ENCODE measurements at places on chromosomes 3 and 15. TPM values are rescaled to one million over a fixed set of nuclear protein-coding genes. Genes with fewer than 3 reads are reported as not detected.
A peak's percentile ranks its signal among the peaks of the same experiment; 100 is the strongest.

DNA sequence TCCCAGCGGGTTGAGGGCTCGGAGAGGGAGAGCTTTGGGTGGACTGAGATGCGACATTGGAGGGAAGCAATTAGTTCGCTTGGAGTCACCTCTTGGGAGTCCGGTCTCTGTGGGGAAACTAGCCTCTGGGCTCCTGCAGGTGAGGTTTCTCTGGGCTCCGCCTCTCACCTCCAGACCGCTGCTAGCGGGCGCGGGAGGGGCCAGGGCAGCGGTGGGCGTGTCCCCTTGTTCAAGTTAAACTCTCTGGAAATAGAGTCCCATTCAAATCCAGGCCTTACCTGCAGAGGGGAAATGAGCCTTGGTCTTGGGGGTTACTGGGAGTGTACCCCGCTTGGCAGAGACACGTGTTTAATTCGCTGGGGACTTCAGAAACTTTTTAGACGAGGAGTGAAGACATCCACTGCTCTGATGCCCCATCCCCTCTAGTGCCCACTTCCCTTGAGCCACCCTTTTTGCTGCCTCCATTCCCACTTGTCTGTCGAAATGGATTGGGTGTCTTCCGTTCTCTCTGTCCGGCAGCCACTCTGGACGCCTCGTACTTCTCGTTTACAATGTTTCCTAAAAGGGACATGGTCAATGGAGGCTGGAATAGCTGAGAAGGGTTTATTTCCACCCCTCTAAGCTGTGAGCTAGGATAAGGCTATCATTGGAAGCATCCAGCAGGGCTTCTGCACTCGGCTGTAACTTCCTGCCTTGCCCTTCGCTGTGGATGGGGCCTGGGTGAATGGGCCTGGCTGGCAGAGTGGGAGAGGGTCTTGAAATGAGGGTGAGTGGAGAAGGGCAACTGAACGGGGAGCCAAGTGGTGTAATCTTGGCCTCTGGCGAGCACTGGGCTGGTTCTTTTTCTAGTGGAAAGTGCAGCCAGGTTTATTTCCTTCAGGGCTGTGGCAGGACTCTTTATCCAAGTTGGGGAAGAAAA lies 1.1 kb downstream of the MITF start:
- H3K27ac ChIP-seq = peak overlapping the region; percentile 74
- no peaks in the 10 kb centered on the region for H3K36me3 ChIP-seq
- peak overlapping the region; percentile 89 for H3K4me3 ChIP-seq
- H3K4me1 ChIP-seq = peaks cover 14% of the 10 kb centered on the region
- H3K27me3 ChIP-seq = no peaks in the 10 kb centered on the region

GRCh38 chr3:12706504-12707253 lies 42.8 kb upstream of the RAF1 start:
- H3K27me3 ChIP-seq = no peaks in the 10 kb centered on the region
- no peak overlapping the region for H3K4me3 ChIP-seq
- H3K36me3 ChIP-seq = no peaks in the 10 kb centered on the region
- DNase-seq = peak; percentile 36
- H3K4me1 ChIP-seq = no peaks in the 10 kb centered on the region
- H3K27ac ChIP-seq = no peak overlapping the region

DNA sequence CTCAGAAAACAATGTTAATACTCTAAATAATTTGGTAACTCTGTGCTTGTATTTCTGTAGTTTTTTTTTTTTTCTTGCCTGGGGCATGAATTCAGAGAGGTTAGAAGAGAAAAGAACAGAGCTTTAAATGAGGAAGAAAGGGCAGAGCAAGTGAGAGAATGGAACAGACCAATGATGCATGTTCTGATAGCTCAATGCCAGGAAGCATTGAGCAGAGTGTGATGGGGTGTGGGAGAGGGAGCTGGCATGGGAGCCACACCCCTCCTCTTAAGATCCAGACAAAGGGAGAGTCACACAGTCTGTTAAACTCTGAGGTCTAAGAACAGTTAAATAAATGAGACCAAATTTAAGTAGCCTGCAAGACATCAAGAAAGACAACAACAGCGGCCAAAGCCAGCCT lies 538.6 kb downstream of the TUSC7 start:
- H3K36me3 ChIP-seq = no peaks in the 10 kb centered on the region
- no peak overlapping the region for H3K4me3 ChIP-seq
- no peaks in the 10 kb centered on the region for H3K27me3 ChIP-seq
- H3K27ac ChIP-seq = no peak overlapping the region

DNA sequence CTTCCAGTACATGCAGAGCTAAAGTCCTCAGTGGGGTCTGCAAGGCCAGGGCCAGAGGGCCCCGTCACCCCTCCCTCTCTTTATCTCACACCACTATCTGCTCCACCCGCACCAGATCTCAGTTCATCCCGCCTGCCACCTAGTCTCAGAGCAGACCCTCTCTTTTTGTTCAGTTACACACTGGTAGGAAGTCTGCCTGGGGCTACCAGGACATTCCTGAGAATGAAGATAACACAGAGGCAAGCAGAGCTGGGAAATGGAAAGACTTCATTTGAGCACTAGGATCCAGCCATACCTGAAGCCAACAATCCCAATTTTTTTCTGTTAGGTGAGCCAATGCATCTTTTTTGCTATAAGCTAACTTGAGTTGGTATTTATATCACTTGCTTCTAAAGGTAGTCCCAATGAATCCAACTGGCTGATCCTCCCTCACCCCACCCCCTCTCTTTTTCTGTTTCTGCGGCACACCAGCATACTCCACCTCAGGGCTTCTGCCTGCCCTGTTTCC lies 24.5 kb downstream of the ATP2B2 start:
- no peaks in the 10 kb centered on the region for H3K4me1 ChIP-seq
- no peak for DNase-seq
- H3K27ac ChIP-seq = no peak overlapping the region

DNA sequence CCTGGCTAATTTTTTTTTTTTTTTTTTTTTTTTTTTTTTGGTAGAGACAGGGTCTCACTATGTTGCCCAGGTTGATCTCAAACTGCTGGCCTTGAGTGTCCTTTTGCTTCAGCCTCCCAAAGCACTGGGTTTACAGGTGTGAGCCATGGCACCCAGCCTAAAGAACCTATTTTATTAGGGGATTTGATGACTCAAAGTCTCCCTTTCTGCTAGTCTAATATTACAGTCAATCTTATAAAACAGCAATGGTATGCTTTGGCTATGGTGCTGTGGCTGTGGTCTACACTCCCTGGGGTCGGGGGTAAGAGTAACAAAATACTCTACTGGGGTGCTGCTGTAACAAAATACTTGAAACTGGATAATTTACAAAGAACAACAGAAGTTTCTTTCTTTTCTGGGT lies 44.8 kb downstream of the ZNF589 start:
- H3K27ac ChIP-seq = no peak overlapping the region
- H3K4me3 ChIP-seq = no peak overlapping the region
- no peaks in the 10 kb centered on the region for H3K27me3 ChIP-seq
- H3K4me1 ChIP-seq = no peaks in the 10 kb centered on the region

- no peaks in the 10 kb centered on the region for H3K4me1 ChIP-seq
- H3K27ac ChIP-seq = no peak overlapping the region
- no peaks in the 10 kb centered on the region for H3K36me3 ChIP-seq
- no peak overlapping the region for H3K4me3 ChIP-seq
- H3K27me3 ChIP-seq = no peaks in the 10 kb centered on the region
Measured at GRCh38 chr3:16171009-16171408, 3.5 kb upstream of the GALNT15 start.

DNA sequence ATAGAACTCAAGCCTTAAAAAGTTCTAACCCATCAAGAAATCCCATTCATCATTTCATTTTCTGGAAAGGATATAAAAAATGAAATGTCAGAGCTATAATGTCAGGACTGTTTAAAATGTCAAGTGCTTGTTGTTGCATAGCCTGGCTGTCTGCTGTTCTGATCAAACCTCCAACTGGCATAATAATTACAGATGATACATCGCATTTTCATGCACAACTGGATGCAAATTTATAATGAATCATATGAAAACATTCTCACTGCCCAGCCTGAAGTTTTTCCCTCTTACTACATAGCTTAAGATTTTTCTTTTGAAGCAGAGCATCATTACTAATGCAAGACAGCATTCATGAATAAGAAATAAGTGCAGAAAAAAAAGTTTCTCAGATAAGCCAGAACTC lies 46.5 kb downstream of the GUCA1C start:
- no peaks in the 10 kb centered on the region for H3K36me3 ChIP-seq
- no peak overlapping the region for H3K4me3 ChIP-seq
- H3K4me1 ChIP-seq = no peaks in the 10 kb centered on the region
- DNase-seq = no peak
- no peak overlapping the region for H3K27ac ChIP-seq

DNA sequence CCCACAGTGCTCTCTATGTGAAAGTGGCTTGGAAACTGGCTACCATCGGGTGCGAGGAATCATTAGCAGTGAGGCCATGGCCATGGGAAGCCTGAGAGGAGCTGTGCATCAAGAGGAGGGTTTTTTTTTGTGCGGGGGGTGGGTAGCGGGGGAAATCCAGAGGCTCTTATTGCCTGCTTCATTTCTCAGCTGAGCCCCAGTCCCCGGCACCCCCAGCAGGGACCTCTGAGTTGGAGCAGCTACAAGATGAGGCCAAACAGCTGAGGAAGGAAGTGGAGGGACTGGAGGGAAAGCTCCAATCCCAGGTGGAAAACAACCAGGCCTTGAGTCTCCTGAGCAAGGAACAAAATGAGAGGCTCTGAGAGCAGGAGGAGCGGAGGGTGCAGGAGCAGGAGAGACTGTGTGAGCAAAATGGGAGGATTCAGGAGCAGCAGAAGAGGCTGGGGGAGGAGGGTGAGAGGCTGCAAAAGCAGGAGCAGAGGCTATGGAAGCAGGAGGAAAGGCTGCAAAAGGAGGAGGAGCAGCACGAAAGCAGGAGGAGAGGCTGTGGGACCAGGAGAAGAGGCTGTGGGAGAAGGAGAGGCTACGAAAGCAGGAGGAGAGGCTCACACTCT lies 76.7 kb downstream of the ADAMTS7 start:
- no peaks in the 10 kb centered on the region for H3K36me3 ChIP-seq
- no peaks in the 10 kb centered on the region for H3K4me1 ChIP-seq
- no peak overlapping the region for H3K4me3 ChIP-seq
- no peaks in the 10 kb centered on the region for H3K27me3 ChIP-seq
- DNase-seq = no peak
- no peak overlapping the region for H3K27ac ChIP-seq

DNA sequence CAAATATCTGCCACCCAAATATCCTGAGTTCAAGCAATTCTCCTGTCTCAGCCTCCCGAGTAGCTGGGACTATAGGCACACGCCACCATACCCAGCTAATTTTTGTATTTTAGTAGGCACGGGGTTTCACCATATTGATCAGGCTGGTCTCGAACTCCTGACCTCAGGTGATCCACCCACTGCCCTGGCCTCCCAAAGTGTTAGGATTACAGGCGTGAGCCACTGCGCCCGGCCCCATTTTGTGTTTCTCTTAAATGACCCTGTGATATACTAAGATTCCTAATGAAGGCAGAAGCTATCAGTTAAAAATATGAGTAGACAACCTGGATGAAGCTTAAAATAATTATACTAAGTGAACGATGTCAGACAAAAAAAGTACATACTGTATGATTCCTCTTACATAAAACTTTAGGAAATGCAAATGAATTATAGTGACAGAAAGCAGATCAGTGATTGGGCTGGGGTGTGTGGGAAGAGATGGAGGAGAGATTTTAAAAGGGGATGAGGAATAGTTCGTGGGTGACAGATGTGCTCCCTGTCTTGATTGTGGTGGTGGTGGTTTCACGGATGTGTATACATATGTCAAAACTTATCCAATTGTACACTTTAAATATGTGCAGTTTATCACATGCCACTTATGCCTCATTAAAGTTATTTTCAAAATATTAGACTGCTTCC lies 3.8 kb upstream of the KLHL40 start:
- H3K36me3 ChIP-seq = no peaks in the 10 kb centered on the region

- H3K27ac ChIP-seq = no peak overlapping the region
- no peaks in the 10 kb centered on the region for H3K36me3 ChIP-seq
- no peak overlapping the region for H3K4me3 ChIP-seq
- no peaks in the 10 kb centered on the region for H3K4me1 ChIP-seq
- DNase-seq = no peak
Measured at GRCh38 chr15:70013656-70014313, 83.9 kb downstream of the TLE3 start.

DNA sequence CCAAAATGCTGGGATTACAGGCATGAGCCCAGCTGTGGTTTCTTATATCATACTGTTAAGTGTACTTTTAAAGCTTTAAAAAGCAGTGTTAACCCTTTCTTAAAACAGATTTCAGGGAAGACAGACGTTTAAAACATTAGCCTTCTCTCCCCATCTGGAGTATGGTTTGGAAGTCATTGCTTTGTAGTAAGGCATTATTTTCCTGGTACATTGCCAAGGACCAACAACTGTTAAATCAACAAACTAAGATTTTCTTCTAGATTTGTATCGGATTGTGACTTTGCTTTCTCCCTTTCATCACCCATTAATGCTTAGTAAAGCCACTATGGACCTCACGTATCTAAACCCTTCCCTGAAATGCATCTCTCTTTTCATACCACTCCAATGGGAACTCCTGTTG lies 50.5 kb downstream of the UBE2E1 start:
- no peak overlapping the region for H3K27ac ChIP-seq
- H3K4me1 ChIP-seq = peaks cover 41% of the 10 kb centered on the region
- no peak overlapping the region for H3K4me3 ChIP-seq
- DNase-seq = no peak

DNA sequence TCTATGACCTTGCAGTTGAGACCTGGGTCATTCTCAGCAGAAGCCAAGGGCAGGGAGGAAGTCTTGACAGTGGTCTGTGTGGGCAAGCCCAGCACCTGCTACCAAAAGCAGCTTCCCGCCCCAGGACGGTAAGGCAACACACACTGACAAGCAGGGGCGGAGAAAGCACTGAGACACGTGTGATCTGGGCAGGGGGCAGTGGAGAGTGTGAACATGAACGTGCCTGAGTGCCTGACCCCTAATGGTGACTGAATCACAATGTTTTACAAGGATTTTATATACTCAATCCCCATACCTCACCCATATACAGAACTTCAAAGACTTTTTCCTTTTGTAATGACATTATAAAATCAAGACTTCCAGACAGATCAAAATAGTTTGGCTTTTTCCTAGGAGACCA lies 35.2 kb downstream of the ANP32A start:
- no peaks in the 10 kb centered on the region for H3K27me3 ChIP-seq
- peaks cover 59% of the 10 kb centered on the region for H3K36me3 ChIP-seq
- no peak overlapping the region for H3K27ac ChIP-seq
- H3K4me1 ChIP-seq = peaks cover 86% of the 10 kb centered on the region
- no peak for DNase-seq

- no peaks in the 10 kb centered on the region for H3K4me1 ChIP-seq
- no peak overlapping the region for H3K27ac ChIP-seq
- H3K27me3 ChIP-seq = peaks cover 51% of the 10 kb centered on the region
- H3K4me3 ChIP-seq = no peak overlapping the region
- DNase-seq = peak; percentile 82
Measured at GRCh38 chr15:83365370-83365938, 81.0 kb upstream of the BNC1 start.

GRCh38 chr3:196218155-196218712 lies 1.9 kb downstream of the SLC51A start:
- H3K27ac ChIP-seq = no peak overlapping the region
- DNase-seq = no peak
- peaks cover 38% of the 10 kb centered on the region for H3K4me1 ChIP-seq

Gene LIPH
- 76.0 TPM for total RNA-seq

Gene CCDC54
- total RNA-seq = not detected

Gene PARL
- 39.6 TPM for total RNA-seq

Gene SPATA12
- 0.17 TPM for total RNA-seq
